ENCODE measurements at places on chromosomes 1 and 21. TPM values are rescaled to one million over a fixed set of nuclear protein-coding genes. Genes with fewer than 3 reads are reported as not detected.

The TNNI3K gene
- total RNA-seq = 0.90 TPM

The NKAIN1 gene
- under 0.01 TPM for total RNA-seq

The LRRC3 gene
- under 0.01 TPM for total RNA-seq

The BARHL2 gene
- not detected for total RNA-seq

The TLR5 gene
- under 0.01 TPM for total RNA-seq

The ANKRD34A gene
- 0.56 TPM for total RNA-seq

The OPRD1 gene
- total RNA-seq = under 0.01 TPM

The NFIA gene
- 2.2 TPM for total RNA-seq

The ERMAP gene
- total RNA-seq = 5.6 TPM

The CGN gene
- total RNA-seq = 0.36 TPM

The ARTN gene
- total RNA-seq = not detected

The OR2T27 gene
- total RNA-seq = not detected

The COL24A1 gene
- total RNA-seq = 2.5 TPM

The PEAR1 gene
- 2.0 TPM for total RNA-seq

The MPZ gene
- total RNA-seq = 0.18 TPM

The SPATA45 gene
- total RNA-seq = not detected

The KRTAP12-3 gene
- not detected for total RNA-seq

The FAM151A gene
- total RNA-seq = not detected

The CD1E gene
- total RNA-seq = not detected

The FNDC5 gene
- total RNA-seq = 1.7 TPM

The NBPF10 gene
- 1.4 TPM for total RNA-seq

The SLC30A2 gene
- total RNA-seq = not detected

The OR10R2 gene
- total RNA-seq = not detected

The OLFML2B gene
- 0.56 TPM for total RNA-seq

The CNR2 gene
- total RNA-seq = not detected

The ASPM gene
- 27.8 TPM for total RNA-seq

The THRAP3 gene
- 73.9 TPM for total RNA-seq

The DISP1 gene
- 4.7 TPM for total RNA-seq

The NID1 gene
- total RNA-seq = 21.9 TPM

The TSTD1 gene
- total RNA-seq = not detected
